ENCODE measurements at places on chromosomes 1 and 21.

DNA sequence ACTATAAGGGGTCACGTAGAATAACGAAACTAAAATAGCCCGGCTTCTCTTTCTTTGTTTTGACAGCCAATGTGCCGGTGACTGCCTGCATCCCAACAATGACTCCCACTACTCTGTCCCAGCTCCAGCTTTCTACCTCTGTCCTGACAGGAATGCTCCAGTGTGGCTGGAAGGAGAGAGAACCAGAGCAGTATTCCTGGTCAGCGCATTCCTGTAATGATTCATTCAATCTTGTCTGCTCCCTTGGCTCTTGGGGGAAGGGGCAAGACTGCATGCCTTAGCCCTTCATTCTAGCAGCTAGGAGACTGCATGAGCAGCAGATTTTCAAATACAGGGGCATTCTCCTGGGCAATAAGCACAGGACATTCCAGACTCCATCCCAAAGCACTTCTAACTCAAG, 132.1 kb upstream of the PRMT6 start:
- DNase-seq = peak; percentile 7

DNA sequence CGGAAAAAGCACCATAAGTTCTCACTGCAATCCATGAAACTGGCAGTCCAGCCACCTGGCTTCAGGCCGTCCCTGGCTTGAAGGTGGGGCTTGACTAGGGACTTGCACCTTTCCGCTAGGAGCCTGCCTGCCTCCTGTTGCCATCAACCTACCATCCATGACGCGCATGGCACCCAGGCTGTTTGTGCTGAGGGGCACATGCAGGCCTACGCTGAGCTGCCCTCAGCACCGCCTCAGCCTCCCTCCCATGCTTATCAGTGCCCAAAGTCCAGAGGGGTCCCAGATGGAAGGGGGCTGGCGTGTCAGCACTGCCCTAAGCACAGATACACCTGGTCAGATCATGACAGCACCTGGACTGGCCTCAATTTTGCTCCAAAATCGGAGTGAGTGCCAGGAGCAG, 190.2 kb upstream of the LYPLAL1 start:
- DNase-seq = no peak

DNA sequence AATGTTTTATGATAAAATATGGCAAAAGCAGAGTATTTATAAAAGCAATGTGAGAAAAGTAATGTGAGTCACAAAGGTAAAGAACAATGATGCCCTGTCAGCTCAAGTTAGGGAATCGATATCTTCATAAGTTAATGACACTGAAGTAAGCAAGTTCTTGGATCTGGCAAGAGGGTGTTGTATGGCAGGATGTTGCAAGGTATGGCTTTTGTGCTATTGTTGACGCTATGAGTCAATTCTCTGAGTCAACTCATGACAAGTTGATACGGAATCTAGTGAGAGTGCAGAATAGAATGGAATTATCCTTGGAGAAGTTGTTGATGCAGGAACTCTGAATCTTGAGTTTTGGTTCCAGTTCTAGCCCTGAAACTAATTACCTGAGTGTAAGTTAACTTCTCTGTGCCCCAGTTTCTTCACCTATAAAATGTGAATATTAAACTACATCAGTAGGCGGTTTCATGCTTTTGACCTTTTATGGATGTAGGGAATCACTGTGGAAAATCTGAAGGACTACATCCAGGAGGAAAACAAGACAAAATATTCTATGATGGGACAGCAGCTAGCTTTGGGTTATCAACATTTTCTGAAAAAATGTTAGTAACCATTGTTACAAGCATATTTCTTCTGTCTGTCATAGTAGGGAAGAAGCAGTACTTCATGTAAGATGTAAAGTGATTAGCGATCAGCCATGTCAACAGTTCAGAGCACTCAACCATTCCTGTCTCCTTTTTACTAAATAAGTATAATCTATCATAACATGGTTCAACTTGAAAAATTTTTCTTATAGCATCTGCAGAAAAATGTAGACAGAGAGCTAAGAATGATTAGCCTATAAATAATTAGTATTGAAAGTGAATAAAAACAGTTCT, 96.9 kb downstream of the ATP6V1G3 start:
- no peak for DNase-seq

GRCh38 chr1:77378723-77379535, 97.1 kb downstream of the AK5 start:
- DNase-seq = no peak

DNA sequence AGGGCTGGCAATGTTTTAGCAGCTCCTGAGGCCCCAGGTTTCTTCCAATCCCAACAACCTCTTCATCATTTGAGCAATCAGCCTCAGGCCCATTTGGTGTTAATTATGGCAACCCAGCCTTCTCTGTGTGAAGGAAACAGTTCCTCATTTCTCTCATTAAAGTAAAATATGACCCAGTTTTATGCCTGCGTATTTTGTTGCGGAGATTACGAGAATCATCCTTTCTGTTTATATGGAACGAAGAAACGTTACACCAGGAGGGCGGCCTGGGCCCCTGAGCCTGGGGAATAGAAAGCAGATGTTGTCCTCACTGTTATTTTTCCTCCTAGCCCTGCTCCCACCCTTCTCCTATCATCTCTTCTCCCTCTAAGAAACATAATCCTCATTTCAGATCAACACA, 332.2 kb upstream of the USP24 start:
- no peak for DNase-seq

DNA sequence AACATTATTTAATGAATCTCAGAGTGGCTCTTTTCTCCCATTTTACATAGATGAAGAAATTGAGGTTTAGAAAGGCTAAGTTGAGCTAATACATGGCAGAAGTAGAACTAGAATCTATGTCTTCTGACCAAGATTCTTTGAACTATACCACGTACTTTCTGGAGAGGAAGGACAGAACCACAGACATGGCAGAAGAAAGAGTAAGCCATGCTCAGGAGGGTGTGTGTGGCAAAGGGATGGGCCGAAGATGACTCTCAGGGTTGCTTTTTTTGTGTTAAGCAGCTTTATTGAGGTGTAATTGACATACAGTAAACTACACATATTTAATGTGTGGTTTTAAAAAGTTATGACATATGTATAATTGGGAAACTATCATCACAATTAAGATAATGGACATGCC, 69.5 kb downstream of the PEX14 start:
- DNase-seq = no peak

DNA sequence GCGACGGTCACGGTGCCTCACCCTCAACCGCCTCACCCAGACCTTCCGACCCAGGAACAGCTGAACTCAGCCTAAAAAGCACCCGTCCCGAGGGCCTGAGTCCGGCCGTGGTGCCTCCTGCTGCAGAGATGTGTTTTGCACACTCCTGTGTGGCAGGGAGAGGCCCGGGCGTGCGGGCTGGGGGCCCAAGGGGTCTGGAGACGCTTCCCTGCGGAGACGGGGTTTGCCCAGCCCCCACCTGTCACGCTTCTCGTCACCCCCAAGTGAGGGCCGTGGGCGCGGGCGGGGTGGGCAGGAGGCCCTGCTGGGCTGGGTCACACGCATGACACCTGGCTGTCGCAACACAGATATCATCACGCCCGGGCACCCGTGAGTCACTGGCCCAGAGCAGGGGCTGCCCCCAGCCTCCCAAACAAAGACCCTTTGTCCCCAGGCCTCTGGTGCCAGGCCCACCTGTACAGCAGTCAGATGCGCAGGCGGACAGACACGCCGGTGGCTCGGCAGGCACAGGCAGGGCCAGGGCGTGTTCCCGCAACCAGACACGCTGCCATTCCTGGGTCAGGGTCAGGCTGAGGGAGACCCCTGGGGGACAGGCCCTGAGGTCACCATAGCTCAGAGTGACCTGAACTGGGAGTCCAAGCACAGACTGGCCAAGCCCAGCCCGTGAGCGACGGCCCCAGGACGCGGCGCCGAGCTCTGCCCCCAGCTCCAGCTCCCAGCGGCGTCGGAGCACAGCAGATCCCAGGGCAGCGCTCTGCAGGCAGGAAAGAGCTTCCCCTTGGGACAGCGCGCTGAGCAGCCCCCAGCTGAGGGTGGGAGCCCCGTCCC, 6.1 kb downstream of the B3GALT6 start:
- DNase-seq = no peak

DNA sequence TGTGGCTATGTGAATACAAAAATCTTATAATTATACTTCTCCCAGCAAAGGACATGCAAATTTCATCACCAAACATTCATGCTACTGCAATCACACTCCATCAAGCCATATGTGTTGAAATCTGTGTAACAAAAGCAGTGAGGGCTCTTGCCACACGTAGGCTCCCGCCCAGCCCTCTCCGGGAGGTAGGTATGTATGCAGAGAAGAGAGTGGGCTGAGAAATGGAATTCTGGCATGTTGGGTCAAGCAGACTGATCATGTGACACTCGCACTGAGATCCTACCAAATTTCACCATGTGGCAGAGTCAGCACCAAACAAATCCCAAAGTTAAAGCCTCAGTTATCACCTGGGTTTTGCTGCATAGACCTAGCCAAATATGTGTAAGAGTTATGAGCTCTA, 49.7 kb downstream of the APP start:
- no peak for DNase-seq

DNA sequence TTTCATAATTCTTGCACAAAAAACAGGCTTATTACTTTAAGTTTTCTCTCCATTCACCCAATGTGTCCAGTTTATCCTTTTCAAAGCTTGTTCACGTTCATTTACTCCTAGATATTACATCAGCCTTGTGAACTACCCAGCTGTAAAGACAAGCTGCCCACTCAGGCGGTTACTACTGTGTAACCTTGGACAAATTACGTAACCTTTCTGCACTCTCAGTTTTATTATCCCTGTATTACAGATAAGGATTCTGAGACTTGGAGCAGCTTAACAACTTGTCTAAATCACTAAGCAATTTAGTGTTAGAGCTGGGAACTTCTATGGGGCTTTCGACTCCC, 20.5 kb upstream of the LPAR3 start:
- no peak for DNase-seq

DNA sequence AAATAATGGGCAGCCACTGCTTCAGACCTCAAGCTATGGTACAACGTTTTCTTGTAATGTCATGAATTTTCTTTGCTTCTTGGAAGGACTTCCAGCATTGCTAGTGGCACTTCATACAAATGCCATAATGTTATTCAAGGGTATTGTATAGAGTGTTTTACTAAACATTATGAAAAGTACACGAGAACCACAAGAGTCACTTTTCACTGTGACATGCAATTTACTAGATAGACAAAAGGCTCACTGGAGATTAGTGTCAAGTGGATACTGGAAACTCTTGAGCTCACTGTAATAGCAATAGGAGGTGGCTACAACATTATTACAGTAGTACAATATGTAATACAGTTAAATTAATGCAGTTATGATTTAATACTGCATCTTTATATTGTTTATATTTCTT, 5.3 kb upstream of the OLFM3 start:
- no peak for DNase-seq

- DNase-seq = no peak
Measured at GRCh38 chr1:209620487-209620884, 31.7 kb downstream of the LAMB3 start.

GRCh38 chr1:225603538-225604354, 49.2 kb downstream of the ENAH start:
- DNase-seq = no peak

DNA sequence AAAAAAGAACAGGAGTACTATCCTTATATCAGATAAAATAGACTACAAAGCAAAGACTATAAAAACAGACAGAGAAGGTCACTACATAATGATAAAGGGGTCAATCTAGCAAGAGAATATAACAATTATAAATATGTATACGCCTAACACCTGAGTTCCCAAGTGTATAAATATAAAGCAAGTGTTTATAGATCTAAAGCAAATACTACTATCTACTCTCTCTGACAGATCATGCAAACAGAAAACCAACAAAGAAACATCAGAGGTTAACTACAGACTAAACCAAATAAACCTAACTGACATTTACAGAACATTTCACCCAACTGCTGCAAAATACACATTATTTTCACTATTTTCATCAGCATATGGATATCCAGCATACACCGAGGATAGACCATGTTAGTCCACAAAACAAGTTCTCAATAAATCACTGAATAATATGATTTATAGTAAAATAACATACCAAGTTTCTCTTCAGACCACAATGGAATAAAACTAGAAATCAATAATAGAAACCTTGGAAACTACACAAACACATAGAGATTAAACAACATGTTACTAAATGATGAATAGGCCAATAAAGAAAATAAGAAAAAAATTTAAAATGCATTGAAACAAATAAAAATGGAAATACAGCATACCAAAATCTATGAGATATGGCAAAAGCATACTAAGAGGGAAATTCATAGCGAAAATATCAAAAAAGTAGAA, 22.7 kb downstream of the UCHL5 start:
- no peak for DNase-seq

- no peak for DNase-seq
Measured at GRCh38 chr1:151447696-151448095, 11.6 kb downstream of the POGZ start.

DNA sequence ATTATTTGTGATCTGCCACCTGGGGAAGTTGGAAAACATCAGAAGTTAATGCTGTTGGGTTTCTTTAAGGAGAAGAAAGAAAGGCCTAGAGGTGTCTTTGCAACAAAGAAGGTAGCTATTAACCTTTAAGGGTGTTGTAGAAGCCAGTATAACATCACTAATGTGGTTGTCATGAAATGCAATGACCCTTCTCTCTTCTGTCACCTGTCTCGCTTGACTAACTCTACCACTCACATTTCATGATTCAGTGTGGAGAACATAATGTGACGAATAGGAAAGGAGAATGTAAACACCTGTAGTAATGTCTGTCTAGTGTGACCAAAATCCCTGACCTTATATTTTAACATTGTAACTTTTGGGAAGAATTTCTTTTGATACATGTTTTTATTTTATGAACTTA, 211.7 kb upstream of the UBE2U start:
- no peak for DNase-seq

GRCh38 chr1:184028854-184029623, 8.5 kb downstream of the COLGALT2 start:
- no peak for DNase-seq

DNA sequence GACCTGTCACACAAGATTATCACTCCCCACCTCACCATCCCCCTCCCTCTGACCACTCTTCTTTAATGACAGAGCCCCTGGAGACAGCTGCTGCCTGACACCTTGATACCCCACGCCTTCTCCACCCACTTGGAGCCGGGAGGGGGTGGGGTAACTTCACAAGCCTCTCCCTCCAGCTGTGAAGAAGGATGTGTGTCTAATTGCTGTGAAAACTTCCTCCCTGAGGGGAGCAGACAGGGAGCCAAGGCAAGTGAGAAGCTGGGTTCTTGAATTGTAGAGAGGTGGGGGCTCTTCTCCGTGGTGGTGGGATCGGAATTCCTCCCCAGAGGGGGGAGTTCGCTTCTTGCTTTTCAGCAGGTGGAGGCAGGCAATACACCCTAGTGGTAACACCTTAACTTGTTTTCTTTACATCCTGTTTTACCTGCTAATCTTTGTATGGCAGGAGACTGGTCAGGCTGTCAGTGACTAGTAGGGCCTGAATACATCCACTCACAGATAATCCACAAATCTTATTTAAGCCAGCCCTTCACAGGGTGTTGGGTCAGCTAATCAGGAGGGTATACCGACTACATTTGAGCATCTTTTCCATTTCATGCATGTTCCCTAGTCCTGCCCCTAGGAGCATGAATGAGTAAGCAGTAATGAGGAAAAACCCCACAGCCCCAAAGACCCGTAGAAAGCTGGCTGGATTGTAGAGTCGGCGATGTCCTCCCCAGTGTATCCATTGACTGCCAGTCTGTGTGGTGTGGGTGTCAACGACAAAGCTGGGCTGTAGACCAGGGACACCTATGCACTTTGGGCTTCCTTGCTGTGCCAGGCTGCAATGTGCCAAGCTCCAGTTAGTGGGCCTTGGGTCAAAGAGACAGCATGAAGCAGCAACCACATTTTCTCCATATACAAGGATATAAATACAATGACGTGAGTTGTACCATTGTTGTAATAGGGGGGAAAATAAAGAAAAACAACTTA, 57.3 kb downstream of the NFASC start:
- DNase-seq = no peak

All from H7 (cell line).